ENCODE measurements at places on chromosomes 4 and X.

DNA sequence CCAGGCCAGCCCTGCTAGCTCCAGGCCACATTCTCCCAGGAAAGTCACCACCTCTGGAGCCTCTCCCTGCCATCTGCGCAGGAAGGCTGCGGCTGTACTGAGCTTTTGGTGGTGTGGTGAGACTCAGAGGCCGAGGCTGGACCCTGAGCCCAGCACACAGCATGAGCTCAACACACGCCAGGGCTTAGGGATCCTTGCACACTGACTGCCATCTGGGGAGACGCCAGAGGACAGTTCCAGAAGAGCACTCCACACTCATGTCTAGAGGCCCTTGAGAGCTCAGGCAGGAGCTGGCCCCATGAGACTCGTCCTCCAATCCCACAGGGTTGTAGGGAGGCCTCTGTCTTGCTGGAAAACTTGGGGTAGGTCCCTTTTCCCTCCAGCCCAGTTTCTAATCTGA, 40.6 kb downstream of the ABLIM2 start:
- DNase-seq: no peak

GRCh38 chrX:10156199-10157031, at the start of gene CLCN4:
TSS of gene CLCN4 (plus strand) at chrX:10156975. CDS start at chrX:10185033, 28,058 bp downstream.
- DNase-seq: no peak

DNA sequence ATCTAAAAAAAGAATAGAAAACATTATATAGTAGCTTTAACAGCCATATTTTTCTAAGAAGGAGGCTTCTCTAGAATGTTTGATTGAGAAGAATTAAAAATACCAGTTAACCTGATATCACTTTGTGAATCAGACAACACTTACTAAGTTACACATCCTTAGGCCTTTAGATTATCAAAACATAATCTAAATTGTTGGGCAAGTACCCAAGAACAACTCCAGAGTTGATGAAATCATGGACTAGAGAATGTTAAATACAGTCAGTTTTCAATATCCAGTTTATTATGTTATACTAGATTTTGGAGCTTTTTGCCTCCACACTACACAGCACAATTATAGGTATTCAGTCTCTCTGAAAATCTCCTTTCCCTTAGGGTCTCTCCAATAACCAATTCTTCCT, 39.6 kb downstream of the ARL13A start:
- DNase-seq: no peak

DNA sequence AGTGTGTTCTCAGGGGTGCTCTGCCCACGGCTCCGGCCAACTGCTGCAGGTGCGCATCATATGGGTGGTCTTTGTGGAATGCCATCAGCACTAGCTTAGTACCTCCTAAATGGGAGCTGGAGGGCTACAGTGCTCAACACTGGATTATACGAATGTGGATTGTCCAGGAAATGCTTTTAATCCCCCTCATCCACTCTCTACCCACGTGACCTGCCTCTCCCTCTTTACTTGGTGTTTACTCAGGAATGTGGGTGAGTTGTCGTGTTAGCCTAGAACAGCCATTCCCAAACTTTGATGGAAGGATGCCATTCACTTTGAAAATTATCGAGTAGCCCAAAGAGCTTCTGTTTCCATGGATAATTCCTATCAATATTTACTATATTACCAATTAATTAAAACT, 150.8 kb downstream of the PTTG2 start:
- DNase-seq: no peak

DNA sequence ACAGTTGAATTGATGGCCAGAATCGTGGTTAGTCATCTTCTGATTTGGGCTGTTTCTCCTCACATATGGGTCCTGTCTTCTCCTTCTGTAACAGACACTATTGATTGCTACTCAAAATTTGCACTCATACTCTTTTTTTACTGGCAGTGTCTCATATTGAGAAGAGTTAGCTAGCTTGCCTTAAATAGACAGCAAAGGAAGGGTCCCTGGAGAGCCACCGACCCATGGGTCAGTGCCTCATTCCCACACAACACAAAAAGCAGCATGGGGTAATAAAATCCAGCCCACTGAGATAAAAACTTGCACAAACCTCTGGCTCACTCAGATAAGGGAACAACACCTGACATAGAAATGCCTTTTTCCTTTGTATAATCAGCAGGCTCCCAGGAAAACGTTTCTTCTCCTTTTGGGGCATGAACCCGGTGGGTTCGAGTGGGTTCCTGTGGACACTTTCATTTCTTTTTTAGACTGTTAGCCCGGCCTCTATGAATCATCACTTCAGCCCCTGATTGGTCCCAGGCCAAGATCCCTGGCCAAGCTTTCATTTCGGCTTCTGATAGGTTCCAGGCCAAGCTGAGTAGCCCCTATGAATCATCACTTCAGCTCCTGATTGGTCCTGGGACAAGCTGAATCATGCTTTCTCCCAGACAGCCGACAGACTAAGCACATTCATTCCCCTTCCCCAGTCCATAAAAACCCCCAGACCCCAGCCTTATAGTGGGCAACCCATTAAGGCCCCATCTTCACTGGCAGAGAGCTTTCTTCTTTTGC, 408.1 kb downstream of the DCAF12L2 start:
- DNase-seq: no peak

- no peak for DNase-seq
These were observed 72.6 kb downstream of the SH3KBP1 start for GRCh38 chrX:19814778-19815177.

DNA sequence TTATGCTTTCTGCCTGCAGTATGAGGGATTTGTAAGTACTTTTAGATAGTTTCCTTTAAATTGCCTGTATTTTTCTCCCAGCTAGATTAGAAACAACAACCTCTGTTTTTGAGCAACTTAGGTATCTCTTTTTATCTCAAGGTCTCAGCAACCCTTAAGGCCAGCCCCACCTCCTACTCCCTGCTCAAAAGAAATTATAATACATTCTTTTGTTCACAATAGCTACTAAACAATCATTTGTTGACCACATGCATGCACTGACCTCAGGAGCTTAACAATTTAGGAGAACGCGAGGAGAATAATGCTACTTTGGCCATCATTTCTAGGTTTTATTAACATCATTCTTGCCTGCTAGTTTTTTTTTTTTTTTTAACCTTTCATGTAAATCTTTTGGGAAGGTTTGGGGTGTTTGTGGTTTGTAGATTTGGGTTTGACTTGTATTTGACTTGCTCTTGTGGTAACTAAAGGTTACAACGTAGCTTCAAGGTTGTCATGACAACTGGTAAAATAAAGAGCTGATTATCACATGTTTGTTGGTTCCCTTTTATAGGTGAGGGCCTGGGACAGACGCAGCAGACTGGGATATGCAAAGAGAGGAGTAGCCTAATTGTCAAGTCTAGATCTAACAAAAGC, 145.4 kb upstream of the PLAC1 start:
- DNase-seq: no peak
